Stimulated activated CD4-positive, alpha-beta T cell treated with anti-CD3 and anti-CD28 coated beads, TNF-alpha, amount 100 ng/mL, for 1 hour (primary cell): ENCODE measurements at places on chromosomes 12 and 14.

DNA sequence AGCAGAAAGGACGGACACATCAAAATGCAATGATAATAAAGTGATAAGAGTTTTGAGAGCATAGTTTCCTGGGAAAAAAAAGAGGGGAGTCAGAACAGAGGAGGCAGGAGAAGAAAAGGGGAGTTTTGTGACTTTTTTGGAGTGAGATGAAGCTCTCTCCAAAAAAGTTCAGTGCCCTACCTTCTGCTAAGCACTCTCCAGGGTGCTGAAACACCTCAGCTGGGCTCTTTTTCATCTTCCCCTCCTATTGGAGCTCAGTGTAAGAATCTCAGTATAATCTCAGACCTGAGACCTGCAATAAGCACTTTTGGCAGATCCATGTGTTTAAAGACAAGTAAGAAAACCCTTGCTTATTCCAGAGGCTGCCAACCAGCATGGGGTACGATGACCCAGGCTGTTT, 58.9 kb upstream of the SRRM4 start:
- no peak for DNase-seq

GRCh38 chr12:113071135-113072112, 14.9 kb downstream of the DTX1 start:
- DNase-seq, result no peak

GRCh38 chr12:86663716-86664115, 407.5 kb upstream of the MGAT4C start:
- DNase-seq, result no peak

GRCh38 chr12:5191803-5192538, 148.3 kb downstream of the KCNA5 start:
- DNase-seq, result no peak

- no peak for DNase-seq
Observed at GRCh38 chr12:13023811-13024530, 20.2 kb upstream of the FAM234B start.

- no peak for DNase-seq
Observed at GRCh38 chr14:78363008-78363407, 192.8 kb downstream of the NRXN3 start.

DNA sequence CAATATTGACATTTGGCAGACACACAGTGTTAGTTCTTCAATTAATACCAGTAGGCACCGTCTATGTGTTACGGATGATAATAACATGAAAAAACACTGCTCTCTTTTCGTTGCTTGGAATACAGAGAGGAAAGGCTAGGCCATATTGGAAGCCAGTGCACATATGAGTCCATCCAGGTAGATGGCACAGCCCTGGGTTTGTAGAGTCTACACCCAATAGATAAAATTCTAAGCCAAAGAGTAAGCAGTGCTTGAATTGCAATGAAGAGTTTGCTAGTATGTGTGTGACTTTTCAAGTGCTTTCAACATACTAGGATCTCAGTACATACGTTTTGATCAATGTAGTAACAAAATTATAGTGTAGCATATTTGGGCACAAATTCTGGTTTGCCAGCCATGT, 243.3 kb upstream of the AVPR1A start:
- no peak for DNase-seq

GRCh38 chr14:86464341-86464740, 934.4 kb downstream of the FLRT2 start:
- no peak for DNase-seq

DNA sequence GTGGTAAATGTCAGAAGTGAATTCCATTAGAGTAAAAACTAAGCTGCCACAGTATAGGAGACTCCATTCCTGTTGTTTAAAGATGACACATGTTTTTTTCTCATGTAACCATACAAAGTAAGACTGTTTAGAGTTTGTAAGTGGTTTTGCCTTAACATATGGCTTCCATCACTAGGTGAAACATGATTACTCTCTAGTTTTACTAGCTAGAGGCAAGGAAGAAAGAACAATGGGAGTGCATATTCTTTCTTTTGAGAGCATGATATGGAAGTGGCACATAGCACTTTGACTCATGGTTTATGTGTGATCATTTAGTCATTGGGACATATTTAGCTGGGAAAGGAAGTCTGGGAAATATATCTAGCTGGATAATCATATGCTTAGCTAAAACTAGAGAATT, 7.7 kb downstream of the ATF7IP start:
- DNase-seq, result no peak

DNA sequence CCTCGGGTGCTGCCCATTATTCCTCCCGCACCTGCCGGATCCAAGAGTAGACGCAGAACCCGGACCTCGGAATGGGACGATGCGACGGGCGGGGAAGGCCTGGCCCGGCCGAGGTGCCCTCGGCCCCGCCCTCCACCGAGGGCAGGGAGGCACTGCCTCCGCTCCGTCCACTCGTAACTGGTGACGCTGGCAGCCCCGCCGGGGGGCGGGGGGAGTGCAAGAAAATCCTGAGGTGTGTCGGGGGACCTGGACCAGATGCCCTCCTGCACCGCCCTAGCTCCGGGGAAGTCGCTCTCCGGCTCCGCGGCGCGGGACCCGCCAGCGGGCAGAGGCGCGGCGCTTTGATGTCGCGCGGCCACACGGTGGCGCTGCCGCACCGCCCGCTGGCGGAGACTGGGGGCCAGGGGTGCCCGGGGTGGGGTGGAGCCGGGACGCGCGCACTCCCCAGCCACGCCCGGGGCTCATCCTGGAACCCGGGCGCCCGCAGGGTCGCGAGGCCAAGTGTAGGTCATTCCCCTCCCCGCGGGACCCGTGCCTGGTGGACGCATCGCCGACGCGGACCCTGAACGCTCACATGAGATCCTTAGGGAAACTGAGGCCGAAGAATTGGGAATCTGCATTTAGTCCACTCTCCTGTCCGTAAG, 202.8 kb downstream of the TTC8 start:
- peak; percentile 55 for DNase-seq

DNA sequence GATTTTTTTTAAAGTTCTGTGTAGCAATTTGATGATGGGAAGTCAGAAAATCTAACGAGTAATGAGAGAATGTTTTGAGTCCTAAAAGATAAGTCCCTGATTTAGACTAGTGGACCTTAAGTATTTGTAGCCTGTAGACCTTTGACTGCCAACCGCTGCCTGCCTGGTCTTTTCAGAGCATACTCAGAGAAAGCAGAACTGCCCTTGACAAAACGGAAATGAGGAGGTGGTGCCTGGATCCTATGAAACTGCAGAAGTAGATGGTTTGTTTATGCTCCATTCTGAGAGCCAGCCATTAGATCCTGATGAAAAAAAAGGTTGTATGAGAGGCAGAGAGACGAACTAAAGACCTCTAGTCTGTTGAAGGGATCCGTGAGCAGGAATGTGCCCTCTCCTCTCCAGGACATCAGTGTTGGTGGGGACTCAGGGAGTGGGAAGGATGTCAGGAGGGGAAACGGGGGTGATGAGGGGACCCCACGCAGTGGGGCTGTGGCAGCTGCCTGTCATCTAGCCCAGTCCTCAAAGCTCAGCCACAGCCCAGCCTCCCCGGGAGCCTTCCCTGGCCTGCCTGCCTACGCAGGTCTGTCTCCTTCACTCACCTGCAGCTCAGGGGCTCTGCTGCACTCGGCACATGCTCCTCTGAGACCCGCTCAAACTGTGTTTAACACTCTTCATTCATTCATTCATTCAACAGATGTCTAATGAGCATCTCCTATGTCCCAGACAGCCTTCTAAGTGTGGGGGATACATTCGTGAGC, 447.5 kb downstream of the AACS start:
- DNase-seq, result no peak

DNA sequence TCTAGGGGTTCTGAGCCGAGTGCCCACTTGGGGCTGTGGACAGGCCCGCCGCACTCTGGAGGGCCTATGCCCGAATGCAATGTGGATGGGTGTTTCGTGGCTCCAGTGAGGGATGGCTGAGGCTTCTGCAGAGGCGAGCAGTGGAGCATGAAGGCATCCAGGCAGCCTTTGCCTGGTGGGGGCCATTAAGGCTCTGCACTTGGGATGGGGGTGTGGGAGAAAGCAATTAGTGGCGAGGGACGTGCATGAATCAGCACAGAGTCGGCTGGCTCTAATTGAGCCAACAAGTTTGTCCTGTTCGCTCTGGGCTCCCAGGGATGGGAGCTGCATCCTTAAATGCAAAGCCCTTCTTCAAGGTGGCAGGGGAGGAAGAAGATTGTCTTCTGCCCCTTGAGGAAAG, 346.9 kb upstream of the FKBP4 start:
- DNase-seq, result no peak

GRCh38 chr14:81298122-81298521, 77.4 kb upstream of the GTF2A1 start:
- no peak for DNase-seq

- DNase-seq, result no peak
Observed at GRCh38 chr14:99431986-99432385, 48.7 kb downstream of the SETD3 start.

GRCh38 chr14:105589161-105589925, 63.0 kb downstream of the TMEM121 start:
- no peak for DNase-seq

GRCh38 chr12:5434647-5435560, 3.0 kb downstream of the NTF3 start:
- no peak for DNase-seq

DNA sequence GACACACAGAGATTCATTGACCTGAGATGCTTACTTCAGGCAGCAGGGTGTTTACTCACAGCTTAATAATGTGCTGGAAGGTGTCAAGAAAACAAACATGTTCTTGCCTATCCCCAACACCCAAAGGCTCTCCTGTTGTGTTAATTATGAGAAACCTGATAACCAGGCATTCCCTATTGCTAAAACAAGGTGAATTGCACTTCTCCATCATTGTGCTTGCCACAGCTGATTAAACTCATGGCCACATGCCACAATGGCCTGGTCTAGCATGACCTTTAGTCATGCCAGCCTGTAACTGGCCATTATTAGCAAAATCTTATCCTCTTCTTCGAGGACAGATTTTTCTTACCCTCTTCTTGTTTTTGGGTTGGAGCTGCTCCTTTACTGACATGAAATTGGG, 21.4 kb downstream of the SMOC1 start:
- DNase-seq, result no peak

GRCh38 chr14:50061664-50062437, 54.5 kb downstream of the VCPKMT start:
- DNase-seq, result no peak

- no peak for DNase-seq
Observed at GRCh38 chr12:123571343-123571813, 13.0 kb upstream of the TMED2 start.

DNA sequence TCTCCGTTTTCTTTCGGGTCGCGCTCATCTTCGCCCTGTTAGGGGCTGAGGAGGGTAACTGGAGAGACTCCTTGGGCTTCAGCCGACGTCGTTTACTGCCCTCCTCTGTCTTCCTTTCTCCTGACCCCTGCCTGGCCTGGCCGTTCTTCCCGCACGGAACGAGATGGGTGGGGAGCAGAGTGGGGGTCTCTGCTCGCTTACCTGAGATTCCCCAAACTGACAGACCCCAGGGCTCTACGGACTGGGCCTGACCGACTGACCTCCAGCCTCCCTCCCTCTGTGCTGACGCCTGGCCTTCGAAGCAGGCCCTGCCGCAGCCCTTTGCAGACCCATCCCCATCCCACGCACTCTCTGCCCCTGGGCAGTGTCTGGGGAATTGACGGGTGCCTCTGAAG, 439 bp downstream of the GOLGA5 start:
- no peak for DNase-seq

DNA sequence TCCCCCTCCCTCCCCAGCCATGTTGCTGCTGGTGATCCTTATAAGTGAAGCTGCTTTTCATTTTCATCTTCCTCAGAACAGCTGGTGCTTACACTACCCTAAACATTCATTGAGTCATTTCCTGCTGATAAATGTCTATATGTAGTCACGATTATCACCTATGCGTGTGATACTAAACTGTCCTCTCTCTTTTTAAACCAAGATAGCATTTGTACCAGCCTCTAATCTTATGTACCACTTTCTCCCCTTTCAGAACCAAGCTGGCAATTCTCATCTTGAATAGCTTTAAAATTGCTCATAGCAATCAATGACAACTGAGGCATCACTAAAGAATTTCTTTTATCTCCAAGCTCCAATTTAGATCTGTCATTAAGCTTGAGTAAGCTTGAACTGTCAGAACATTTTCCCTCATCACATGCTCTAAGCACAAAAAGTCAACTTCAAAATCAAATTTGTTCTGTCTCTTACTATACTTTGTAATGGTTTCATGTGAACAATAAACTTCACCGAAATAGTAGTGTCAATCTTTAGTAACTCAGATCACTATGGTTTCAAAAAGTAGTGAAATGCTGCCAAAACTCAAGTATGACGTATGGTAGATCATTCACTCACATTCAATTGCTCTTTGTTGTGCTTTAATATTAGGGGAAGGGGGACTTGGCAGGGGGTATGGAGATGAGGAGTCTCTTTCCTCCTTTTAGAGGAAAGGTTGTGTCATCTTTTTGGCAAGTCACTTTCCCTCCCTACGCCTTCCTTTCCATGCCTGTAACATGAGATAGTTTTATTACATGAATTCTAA, 178.1 kb upstream of the NOVA1 start:
- DNase-seq, result no peak

GRCh38 chr12:30425445-30425844, 270.2 kb downstream of the IPO8 start:
- DNase-seq, result no peak

DNA sequence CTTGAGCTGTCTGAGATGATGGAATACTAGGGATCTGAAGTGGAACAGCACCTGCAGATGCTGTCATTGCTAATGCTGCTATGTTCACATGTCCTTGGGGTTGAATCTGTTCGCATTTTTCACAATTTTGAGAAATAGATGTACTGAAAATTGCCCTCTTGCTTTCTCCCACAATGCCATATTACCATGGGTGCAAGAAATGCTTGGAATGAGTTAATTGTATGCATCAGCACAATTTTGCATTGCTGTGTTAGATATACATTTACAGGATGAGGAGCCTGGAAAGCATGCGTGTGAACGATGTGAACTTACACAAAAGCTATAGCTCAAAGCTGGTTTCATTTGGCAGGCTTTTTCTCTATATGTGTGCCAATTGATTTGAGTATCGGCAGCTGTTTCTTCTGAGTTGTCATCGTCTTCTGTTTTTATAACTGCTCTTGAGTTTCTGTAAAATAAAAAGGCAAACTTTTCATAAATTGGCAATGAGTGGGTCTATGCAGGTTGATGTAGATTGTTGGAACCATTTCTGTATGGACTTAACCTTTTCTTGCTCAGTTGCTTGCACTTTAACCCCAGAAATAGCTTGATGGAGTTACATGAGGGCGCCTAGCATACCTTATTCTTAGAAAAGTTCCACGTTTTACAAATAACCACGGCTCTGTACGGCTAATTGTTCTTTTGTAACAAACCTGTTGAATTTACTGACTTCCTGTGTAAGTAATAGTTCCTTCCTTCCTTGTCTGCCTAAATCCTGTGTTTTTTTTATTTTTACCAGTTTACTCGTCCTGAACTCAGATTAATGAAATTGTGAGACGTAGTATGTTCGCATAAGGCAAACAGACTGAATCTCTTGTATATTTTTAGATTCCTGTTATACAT, 105.9 kb downstream of the FGD4 start:
- no peak for DNase-seq

- DNase-seq, result no peak
Observed at GRCh38 chr12:114858388-114859146, 174.6 kb upstream of the TBX3 start.
